Jurkat, Clone E6-1 (cell line): ENCODE measurements at places on chromosomes 3 and 15.

- peak; percentile 21 for DNase-seq
These were observed 16.0 kb downstream of the SEC61A1 start for GRCh38 chr3:128068156-128068620.

GRCh38 chr3:52721002-52721729, 15.3 kb downstream of the SPCS1 start:
- DNase-seq, result peak; percentile 99

DNA sequence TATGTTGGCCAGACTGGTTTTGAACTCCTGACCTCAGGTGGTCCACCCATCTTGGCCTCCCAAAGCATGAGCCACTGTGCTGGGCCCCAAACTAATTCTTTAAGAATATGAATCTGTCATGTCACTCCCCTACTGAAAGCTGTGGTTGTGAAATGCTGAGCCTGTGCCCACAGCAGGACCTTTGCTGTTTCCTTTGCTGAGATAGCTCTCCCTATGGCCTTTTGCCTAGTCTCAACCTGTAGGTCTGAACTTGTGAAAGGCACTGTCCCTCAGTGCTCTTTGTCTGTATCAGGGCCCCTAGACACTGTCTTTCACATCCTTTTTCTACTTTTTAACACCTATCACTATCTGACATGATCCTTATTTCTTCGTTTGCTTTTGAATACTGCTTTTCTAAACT, 62.7 kb upstream of the CCR4 start:
- DNase-seq, result no peak

- no peak for DNase-seq
These were observed 121.6 kb downstream of the RASA2 start for GRCh38 chr3:141608438-141608837.

DNA sequence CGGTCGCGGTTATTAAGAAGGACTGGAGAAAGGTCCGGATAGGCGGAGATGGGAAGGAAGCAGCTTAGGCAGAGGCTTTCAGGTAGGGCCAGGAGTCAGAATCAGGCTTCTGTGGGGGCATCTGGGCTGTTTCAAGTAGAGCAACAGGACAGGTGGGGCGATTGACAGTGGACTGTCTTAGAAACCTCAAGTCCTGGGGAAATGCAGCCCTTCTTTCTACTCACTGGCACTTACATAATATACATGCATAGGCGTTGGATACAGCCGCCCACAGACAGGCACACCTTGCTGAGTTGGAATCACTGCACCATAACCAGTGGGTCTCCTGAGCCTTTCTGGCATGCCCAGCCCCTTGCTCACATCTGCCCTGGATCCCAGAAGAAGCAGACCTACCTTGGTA, 730 bp downstream of the MYD88 start:
- no peak for DNase-seq

DNA sequence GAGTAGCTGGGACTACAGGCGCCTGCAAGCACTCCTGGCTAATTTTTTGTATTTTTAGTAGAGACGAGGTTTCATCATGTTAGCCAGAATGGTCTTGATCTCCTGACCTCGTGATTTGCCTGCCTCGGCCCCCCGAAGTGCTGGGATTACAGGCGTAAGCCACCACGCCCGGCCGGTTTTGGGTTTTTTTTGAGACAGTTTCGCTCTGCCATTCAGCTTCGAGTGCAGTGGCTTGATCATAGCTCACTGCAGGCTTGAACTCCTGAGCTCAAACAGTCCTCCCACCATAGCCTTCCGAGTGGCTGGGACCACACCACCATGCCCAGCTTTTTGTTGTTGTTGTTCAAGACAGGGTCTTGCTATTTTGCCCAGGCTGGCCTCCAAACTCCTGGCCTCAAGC, 16.0 kb upstream of the SCAP start:
- no peak for DNase-seq
